Fibroblast of gingiva (primary cell): ENCODE measurements at places on chromosomes 4 and X.
A peak's percentile ranks its signal among the peaks of the same experiment; 100 is the strongest.

DNA sequence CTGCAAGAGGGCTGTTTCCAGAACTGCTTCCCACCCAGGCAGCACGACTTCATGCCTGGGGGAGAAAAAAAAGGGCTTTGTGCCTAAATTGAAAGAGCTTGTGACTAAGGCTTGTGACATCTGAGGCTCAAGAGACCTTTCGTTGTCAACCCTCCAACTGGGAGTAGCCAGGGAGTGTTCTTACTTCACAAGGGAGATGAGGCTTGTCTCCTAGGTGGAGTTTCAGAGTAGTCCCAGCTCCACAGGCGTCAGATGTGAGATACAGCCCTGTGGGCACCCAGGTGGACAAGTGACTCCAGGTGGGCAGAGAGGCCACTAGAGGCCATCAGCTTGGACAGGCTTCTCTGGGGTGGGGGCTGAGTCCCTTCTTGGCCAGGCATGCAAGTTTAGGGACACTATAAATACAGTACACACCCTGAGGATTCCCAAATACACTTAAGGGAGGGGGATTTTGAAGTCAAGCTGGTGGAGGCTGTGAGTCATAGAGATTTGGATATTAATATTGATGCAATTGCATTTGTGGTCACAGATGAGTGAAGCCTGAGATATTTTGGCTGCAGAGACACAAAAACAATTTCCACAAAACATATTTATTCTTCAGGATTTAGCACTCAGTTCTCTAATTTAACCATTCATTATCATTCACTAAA is 40.1 kb upstream of the SETD7 start:
- DNase-seq = peak; percentile 69

GRCh38 chrX:136268051-136269048 is 17.1 kb upstream of the MAP7D3 start:
- peak; percentile 26 for DNase-seq

GRCh38 chr4:86522349-86522748 is 71.8 kb upstream of the PTPN13 start:
- no peak for DNase-seq

GRCh38 chr4:1851160-1851559 is 4.8 kb downstream of the LETM1 start:
- no peak for DNase-seq

- no peak for DNase-seq
Observed at GRCh38 chr4:1367230-1367935, 20.4 kb downstream of the UVSSA start.

GRCh38 chr4:7770224-7771050 is 169.2 kb downstream of the AFAP1 start:
- peak; percentile 19 for DNase-seq

- DNase-seq = no peak
Observed at GRCh38 chr4:157079441-157079840, 3.5 kb downstream of the GLRB start.

- no peak for DNase-seq
Observed at GRCh38 chrX:631802-632365, 1.3 kb downstream of the SHOX start.

DNA sequence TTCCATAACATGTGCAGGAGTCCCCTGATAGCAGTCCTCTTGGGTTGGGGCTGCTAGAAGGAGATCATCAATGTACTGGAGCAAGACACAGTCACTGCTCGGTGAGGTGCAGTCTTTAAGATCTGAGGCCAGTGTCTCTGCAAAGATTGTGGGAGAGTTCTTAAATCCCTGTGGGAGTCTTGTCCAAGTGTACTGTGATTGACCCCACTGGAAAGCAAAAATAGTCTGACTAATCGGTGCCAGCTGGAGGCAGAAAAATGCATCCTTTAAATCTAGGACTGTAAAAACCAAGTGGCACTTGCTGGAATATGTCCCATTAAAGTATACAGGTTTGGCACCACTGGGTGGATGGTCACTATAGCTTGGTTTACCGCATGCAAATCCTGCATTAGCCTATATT is 31.1 kb downstream of the SULT1E1 start:
- peak; percentile 17 for DNase-seq

GRCh38 chrX:100649550-100650356 is 5.8 kb downstream of the SRPX2 start:
- DNase-seq = peak; percentile 96

DNA sequence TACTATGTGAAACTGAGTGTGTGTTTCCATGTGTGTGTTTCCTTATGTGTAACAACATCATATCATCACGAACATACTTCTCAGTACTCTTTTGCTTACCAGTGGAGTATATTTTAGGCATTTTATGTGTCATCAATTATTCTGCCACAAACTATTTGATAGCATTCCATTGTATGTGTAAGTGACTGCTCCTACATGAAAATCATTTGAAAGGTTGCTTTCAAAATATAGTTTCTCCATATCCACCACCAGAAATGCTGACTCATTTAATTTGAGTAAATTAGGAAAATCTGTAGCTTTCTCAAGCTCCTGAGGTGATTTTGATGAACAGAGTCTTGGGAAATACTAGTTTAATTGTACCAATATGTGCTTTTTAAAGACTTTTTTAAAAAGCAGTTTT is 376.2 kb downstream of the PCDH18 start:
- DNase-seq = peak; percentile 96

DNA sequence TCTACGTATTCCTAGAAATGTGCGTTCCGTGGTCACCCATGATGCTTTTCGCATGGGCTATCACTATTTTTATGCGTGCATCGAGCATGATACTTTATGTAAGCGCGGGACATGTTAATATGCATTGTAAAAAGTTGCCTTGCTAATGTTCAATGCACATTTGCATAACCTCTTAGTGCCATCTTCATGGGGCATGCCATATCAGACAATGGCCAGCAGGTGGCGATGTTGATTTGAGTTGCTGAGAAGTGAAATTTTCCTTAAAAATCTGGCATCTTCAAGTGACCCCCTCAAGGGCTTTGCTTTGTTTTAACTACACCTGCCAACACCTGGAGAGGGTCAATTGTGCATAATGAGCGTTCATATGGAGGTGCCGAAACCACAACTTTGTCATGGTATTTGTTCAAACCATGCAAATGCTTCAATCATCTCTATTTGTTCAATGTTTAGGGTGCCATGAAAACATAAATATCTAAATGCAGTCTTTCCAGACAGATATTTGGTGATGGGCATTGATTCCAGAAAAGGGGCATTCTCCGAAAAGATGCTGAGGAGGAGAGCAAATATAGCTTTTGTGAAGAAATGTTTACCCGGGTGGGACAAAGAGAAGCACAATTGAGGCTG is 833.9 kb upstream of the PRKX start:
- peak; percentile 2 for DNase-seq

GRCh38 chr4:9384126-9384525 is 21.2 kb downstream of the USP17L30 start:
- DNase-seq = no peak

DNA sequence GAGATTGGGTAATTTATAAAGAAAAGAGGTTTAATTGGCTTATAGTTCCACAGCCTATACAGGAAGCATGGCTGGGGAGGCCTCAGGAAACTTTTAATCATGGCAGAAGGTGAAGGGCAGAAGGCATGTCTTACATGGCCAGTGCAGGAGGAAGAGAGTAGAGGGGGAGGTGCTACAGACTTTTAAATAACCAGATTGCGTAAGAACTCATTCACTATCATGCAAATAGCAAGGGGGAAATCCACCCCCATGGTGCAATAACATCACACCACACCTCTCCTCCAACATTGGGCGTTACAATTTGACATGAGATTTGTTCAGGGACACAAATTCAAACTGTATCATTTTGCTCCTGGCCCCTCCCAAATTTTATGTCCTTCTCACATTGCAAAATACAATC is 353.8 kb upstream of the PABPC5 start:
- no peak for DNase-seq

DNA sequence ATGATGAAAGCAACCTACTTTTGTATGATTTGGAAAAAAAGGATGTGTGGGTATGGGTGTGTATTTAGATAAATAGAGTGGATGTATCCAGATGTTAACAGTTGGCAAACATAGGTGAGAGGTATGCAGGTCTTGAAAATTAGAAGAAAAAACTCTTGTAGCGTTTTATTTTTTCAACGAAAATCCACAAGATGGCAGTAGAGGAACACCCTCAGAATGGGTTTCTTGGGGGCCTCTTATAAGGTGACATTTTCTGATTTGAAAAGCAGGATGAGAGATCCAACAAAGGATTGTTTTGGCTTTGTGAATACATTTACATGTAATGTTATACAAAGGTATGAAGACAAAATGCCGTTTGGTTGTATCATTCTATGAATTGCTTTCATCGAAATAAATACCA is 68.3 kb downstream of the FMR1NB start:
- DNase-seq = peak; percentile 1

DNA sequence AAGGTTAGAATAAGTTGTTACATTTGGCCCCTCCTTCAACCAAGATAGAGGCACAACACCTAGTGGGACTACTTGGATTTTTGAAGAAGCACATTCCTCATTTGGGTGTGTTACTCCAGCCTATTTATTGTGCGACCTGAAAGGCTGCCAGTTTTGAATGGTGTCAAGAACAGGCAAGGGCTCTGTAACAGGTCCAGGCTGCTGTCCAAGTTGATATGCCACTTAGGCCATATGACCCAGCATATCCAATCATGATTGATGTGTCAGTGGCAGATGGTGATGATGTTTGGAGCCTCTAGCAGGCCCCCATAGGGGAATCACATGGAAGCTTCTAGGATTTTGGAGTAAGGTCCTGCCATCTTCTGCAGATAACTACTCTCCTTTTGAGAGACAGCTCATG is 35.5 kb upstream of the UGT2B4 start:
- no peak for DNase-seq

- DNase-seq = no peak
Observed at GRCh38 chrX:115289465-115289864, at the start of gene LUZP4. Gene LUZP4 (plus strand): TSS chrX:115289715. CDS start chrX:115289760, 45 bp downstream.

GRCh38 chrX:132614297-132614696 is 125.5 kb upstream of the MBNL3 start:
- no peak for DNase-seq

GRCh38 chr4:99811117-99811516 is 5.5 kb upstream of the DAPP1 start:
- DNase-seq = no peak

- no peak for DNase-seq
Observed at GRCh38 chrX:10576777-10577447, 43.5 kb downstream of the MID1 start.

DNA sequence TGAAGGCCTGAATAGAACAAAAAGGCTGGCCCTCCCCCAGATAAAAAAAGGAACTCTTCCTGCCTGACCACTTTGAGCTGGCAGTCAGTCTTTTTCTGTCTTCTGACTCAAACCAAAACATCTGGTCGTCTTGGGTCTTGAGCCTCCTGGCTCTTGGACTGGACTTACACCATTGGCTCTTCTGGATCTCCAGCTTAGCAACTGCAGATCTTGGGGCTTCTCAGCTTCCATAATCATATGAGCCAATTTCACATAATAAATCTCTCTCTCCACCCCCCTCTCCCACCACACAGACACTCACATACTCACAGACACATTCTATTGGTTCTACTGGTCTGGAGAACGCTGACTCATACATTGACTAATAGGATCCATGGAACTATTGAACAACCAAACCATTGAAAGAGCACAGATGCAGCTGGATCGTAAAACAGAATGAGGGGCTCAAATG is 15.6 kb upstream of the CWH43 start:
- no peak for DNase-seq

GRCh38 chrX:112820364-112821268 is 20.0 kb downstream of the AMOT start:
- DNase-seq = no peak

- no peak for DNase-seq
Observed at GRCh38 chr4:86014599-86014998, 345.3 kb downstream of the MAPK10 start.

GRCh38 chr4:188109157-188109755 is at the start of gene TRIML2:
Gene TRIML2 (minus strand): TSS chr4:188109603. CDS start chr4:188105368, 4,235 bp downstream.
- DNase-seq = no peak

DNA sequence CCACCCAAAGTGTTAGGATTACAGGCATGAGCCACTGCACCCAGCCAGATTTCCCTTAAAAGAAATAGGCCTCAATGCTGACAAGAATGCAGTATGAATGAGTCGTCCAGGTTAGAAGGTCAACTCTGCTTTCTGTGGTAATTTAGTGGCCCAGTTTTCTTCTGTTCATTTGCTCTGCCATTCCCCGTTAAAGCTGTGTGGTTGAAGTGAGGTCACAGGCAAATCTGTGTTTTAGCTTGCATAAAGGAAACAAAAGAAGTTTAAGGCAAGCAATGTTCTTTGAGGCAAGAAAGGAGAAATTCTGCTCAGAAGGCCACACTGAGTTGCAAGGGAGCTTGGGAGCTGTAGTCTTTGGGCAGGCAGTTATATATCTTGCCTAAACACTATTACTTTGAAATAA is 176.8 kb downstream of the LARP7 start:
- peak; percentile 27 for DNase-seq

GRCh38 chr4:126859314-126859713 is 773.4 kb upstream of the INTU start:
- DNase-seq = no peak

- DNase-seq = peak; percentile 93
Observed at GRCh38 chr4:99221980-99222379, 2.9 kb upstream of the ADH6 start.

DNA sequence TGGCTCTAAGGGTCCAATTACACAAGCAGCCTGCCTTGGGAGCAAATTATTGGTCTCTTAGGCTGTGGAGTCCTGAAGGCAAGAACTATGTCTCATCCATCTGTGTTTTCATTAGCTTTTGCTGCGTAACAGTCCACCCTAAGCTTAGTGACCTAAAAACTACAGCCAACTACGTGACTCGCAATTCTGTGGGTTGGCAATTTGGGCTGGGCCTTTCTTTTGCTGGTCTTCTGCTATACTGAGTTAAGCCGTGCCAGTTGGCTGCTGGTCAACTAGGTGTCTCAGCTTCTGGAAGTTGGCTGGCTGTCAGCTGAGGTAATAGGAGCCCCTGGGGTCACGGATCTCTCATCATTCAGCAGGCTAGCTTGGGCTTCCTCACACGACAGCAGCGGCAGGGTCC is 205.6 kb upstream of the S100G start:
- peak; percentile 15 for DNase-seq

DNA sequence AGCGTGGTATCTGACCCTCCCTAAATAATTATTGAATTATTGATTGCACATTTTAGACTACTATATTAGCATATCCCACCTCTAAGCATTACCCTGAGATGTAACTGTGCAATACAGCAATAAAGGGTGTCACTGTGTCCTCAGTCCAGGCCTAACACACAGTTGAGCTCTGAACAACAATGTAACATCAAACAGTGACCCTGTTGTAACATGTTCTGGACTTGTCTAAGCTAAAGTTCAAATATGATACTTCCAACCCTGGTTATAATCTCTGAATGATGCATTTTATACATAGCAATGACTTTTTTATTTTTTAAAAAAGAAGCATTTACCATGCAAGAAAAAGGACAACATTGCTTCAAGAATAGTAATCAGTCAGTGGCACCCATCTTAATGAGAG is 61.6 kb upstream of the DMD start:
- no peak for DNase-seq

GRCh38 chrX:138865093-138865649 is 153.7 kb upstream of the FGF13 start:
- DNase-seq = no peak

GRCh38 chrX:104913348-104913747 is 307.1 kb downstream of the TEX13A start:
- DNase-seq = no peak

DNA sequence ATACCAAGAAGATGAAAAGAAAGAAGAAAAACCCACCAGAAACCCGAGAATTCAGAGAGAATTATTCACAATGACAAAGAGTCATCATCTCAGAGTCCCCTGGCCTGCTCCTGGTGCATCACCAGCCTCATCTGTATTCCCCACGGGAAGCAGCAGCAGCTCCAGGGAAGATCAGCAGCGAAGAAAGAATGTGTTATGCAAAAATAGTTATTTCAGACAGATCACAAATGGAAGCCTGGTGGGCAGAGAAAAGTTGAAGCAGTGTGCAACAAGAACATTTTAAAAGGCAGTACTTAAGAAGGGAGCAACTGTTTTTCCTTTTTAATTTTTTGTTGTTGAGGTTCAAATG is 189.2 kb downstream of the PPP3CA start:
- DNase-seq = peak; percentile 8
